ENCODE measurements at places on chromosomes 5 and 9.

DNA sequence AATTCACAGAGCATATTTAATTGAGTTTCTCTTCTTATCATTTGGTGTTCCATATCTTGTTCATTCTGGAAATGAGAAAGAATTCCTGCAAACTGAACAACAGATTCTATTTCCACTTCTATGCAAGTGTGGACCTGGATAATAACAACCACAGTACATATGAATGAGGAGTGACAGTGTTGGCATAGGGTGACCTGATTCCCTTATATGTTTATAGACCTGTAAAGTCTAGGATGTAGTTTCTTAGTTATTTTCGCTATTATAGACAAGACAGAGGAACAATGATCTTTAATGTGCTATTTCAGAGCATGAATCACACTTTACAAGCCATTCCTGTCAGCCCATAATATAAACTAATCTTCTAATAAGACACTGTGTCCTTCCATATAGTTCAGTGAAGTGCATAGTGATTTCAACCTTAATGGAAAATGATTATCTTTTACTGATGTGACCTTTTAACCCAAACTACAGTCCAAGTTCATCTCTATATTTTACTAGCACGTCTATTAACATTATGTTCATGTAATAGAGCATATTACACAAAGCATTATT is 88.2 kb upstream of the FAM174A start:
- no peak for DNase-seq

DNA sequence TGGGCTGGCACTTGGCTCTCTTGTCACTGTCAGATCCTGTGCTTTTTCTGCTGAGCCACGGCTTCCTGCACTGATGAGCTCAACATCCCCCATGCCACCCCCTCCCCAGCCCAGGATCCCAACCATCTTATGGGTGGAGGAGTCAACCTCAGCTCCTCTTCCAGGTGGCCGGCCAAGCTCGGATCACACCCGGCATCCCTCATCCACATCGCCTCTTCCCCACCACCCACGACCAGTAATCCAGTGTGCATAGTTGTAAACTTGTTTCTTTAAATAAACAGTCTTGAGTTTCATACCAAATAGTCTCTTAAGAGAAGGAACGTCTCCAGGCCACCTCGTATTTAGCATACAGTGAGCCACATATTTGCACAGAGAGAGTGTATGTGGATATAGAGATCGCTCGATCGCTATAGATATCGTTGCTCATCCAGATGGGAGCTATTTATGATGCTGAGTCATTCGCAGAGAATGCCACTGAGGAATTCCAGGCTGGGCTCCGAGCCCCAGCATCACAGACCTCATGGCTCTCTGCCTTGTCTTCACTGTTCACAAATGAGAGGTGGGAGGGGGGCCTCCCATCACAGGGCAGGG is 61.8 kb upstream of the CPLX2 start:
- DNase-seq: no peak

GRCh38 chr5:3913279-3913678 is 317.6 kb downstream of the IRX1 start:
- DNase-seq: no peak

DNA sequence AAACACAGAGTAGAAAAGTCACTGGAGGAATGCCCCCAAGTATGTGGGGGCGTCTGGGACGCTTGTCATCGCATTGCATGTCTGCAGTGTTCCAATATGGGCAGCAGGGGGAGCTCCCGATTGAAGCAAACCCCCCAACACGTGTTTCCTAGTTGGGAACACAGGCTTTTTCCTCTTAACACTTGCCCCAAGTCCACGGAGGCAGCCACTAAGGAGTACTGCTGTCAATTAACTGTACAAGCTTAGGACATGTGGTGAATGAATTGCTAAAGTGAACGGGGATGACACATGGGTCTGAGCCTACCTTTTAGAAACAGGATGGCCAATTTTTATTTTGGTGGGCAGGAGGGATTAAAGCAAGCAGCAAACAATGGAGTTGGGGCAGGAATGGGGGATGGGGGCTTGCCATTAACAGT is 2.2 kb downstream of the GABRB2 start:
- DNase-seq: peak; percentile 42

DNA sequence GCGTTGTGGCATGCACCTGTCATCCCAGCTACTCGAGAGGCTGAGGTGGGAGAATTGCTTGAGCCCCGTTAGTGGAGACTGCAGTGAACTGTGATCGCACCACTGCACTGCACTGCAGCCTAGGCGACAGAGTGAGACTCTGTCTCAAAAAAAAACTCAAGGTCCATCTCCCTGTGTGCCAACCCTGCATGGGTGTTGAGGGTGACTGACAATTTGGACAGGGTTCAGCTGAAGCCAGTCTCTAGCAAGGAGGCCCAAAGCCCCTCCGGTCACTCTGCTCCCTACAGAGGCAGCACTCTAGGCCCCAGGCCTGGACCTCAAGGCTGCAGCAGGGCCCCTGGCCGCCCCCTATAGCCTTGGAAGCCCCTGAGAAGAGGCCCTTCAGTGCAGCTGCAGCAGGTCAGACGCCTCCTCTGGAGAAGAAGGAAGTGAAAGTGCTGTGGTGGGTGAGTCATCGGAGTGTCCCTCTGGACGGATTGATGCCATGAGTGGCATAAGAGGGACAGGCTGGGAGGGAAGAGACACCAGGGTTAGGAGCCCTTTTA is 39.2 kb upstream of the NEK6 start:
- DNase-seq: peak; percentile 70

- no peak for DNase-seq
Measured at GRCh38 chr5:127849891-127850290, 146.7 kb downstream of the CCDC192 start.

GRCh38 chr9:124066783-124067577 is 55.4 kb downstream of the LHX2 start:
- DNase-seq: no peak

GRCh38 chr5:149857499-149857898 is 87.1 kb downstream of the PDE6A start:
- no peak for DNase-seq

DNA sequence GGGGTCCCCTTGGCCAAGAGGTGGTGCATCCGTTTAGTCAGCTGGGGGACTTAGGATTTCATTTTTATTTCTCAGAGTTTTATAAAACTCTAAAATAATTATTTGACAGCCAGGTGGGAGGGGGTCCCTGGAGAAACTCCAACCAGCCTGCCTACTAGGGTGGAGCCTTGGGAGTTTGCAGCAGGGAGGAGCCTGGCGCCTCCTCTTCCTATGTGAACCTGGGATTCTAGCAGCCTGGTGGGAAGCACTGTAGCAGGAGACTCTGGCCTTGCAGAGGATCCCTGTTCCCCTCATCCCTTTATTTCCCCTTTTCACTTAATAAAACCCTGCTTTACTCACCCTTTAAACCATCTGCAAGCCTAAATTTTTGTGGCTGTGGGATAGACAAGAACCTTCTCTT is 50.8 kb downstream of the FXN start:
- DNase-seq: no peak

DNA sequence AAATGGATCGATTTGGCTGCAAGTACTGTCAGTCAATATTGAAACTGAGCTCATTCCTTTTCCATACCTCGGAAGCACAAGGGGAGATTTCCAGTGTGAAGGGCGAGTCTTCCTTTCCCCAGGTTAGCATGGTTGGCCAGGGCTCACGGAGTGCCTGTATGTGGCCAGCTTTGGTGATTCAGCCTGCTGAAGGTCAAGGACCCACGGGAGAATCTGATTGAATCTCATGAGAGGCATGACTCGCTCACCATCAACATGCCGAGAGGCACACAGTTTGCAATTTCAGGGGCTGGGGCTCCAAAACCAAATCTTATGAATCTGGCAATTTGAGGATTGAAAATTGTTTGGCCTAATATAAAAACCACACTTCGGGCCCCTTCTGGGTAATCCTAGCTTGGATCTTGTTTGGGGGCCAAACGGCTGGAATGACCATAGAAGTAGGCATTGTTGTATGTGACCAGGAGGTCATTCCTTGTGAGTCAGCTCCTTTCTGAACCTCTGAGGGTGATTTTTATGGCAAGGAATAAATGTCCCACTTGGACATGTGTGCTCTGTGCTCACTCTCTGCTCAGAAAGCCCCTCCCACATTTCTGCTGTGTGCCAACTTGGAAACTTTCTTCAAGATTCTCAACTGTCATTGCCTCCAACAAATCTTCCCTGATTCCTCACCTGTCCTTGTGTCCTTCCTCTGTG is 69.8 kb downstream of the DOCK2 start:
- DNase-seq: peak; percentile 13

DNA sequence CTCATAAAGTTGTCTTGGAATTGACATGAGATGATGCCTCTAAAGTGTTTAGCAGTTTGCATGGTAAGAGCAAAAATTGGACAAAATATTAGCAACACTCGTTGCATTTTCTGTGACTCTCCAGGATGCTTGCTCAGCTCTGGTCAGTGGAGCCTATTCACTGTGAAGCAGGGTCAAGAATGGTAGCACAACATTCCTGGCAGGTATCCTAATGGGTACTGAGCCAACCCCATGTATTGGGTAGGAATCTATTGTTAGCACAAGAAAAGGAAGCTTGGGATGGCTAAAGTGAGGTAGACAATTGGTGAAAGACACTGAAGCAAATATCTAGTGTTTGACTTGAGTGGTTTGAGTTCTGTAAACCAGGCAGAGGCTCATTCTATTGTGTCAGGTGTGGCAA is 10.4 kb upstream of the ACTBL2 start:
- DNase-seq: no peak

DNA sequence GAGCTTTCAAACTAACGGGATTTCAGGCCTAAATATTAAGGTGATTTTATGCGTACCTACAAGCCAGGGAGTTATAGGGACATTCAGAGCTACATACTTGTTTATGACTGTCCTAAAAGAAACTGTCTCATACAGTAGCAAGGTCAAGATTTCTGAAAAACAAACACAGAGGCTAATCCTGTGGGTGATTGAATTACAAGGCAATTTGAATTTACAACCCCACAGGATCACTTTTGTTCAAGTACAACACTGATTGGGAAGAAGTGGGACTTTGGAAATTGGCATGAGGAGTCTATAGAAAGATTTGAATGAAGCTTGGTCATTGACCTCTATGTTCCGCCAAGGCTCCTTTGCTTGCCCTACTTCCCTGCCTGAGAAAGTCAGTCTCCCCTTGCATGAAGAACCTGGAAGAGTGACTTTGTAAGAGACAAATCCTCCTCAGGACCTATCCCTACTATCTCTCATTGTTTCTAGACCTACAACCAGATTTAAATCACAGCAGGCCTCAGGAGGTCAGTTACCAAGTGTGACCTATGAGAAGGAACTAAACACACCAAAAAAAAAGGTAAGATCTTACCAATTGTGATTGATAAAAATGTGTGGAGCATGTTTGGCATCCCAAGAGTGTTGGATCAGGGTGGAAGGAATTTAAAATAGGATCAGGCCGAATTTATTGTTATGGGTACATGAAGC is 38.4 kb upstream of the CDC42SE2 start:
- DNase-seq: no peak

GRCh38 chr5:31537851-31538250 is 5.8 kb downstream of the C5orf22 start:
- DNase-seq: no peak

DNA sequence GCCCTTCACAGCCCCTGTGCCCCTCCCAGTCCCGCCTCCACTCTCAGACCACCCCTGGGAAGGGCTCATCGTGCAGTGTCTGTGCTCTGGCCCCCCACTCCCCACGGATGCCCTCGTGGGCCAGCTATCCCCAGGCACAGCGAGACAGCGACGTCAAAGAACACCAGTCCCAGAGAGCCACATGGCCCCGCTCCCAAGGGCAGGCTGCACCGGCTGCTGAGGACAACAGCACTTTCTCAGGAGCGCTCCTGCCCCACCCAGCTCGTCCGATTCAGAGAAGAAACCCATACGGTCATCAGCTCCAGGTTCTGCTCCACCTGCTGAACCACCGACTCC is 4.8 kb upstream of the SNAPC4 start:
- DNase-seq: peak; percentile 25

DNA sequence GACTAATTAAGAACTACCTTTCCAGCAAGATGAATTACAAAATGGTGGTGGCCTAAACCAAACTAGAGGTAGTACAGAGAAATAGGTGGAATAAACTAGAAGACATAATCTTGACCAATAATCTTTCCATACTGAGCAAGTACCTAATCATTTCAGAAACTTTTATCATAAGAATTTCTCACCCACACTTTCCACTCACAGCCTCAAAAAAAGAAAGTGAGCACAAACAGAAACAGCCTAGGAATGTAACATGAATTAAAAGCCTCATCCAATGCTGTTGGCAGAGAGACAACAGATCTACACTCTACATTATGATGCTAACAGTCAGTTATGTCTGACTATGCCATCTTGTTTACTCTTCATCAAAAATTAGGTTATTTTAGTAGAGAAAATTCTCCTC is 1.3 kb downstream of the RNF38 start:
- DNase-seq: no peak

GRCh38 chr5:76701298-76701697 is 14.6 kb upstream of the F2R start:
- DNase-seq: no peak

DNA sequence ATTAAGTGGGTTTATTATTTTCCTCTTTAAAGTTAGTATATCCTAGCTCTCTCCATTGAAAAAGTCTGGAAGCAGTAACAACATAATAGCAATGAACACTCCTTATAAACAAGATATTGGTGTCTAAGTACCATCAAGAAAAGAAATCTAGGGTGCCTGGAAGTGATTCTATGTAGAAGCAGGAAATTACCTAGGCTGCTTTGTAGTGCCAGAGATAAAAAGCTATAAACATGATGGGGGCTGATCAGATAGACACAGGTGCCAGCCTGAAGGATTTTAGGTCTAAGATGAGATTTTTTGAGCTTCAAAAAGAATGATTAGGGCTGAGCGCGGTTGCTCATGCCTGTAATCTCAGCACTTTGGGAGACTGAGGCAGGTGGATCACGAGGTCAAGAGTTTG is 1179.3 kb upstream of the CDH9 start:
- no peak for DNase-seq

DNA sequence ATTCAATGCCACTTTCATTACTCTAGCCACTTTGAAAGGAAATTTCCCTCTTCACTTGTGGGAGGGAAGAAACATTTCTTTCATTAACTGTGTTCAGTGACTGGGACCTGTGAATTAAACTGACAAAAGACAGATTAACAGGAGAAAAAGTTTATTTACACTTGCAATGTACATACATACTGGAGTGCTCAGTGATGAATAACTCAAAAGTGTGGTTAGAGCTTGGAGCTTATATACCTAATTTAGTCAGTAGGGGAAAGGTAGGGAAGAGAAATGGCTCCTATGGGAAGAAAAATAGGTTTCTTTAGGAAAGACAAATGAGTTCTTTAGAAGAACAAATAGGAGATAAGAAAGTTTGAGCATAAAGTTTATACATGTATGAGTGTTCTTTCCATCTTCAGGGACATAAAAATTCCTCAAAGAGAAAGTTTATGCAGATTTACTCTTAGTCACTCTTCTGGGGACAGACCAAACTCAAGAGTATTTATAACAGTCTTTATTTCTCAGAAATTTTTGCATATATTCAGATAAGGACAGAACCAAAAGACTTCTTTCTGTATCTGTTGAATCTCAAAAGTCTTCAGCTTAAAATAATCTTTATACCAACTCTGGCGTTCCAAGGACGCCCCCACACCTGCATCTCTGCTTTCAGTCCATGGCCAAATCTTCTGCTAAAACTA is 120.0 kb upstream of the RAI14 start:
- DNase-seq: no peak

DNA sequence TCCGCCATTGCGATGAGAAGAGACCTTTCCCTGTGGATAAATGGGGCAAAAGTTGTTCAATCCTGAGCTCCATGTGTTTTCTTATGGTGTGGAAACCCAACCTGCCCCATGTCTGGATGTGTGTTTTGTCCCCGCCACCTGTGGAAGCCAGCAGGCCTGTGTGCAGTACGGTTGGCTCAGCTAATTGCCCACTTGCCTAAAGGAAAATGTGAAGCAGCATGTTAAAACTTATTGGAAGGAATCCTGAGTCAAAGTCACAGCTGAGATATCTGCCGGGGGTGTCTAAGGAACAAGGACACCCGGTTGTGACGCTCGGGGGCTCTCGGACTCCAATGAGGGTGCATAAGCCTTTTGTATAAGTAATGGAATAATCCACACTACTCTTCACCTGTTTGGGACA is 361.1 kb upstream of the IRX1 start:
- DNase-seq: no peak

Data from stimulated activated naive CD8-positive, alpha-beta T cell treated with anti-CD3 and anti-CD28 coated beads, Interleukin-15, Interleukin-2, amounts not matched to agents 100 U/mL and 50 U/mL, for 24 hours (primary cell).